Stimulated activated CD8-positive, alpha-beta memory T cell treated with anti-CD3 and anti-CD28 coated beads, Interleukin-15, amount 100 ng/mL, for 4 hours (primary cell): ENCODE measurements at places on chromosomes 3 and 15.
A peak's percentile ranks its signal among the peaks of the same experiment; 100 is the strongest.

GRCh38 chr3:55165278-55165677 lies 237.4 kb upstream of the LRTM1 start:
- DNase-seq, result no peak

DNA sequence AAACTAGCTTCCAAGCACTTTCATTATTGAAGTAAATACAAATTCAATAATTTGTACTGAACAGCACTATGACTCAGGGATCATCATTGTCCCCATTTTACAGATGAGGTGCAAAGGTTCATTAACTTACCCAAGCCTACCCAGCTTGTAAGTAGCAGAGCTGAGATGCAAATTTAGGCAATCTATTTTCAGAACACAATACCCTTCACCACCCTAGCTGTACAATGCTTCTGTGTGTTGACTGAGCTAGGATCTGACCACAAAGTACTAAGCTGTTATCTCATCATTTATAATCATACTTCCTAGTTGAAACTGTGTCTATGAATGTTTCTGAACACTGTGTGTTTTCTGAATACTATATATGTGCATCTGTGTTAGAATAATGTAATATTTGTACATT lies 3.2 kb upstream of the ILDR1 start:
- DNase-seq, result no peak

GRCh38 chr3:30135190-30135589 lies 471.2 kb upstream of the TGFBR2 start:
- DNase-seq, result no peak

- DNase-seq, result no peak
Measured at GRCh38 chr15:69340243-69340900, 41.7 kb downstream of the PAQR5 start.

- no peak for DNase-seq
Measured at GRCh38 chr3:194089357-194090177, 46.4 kb upstream of the HES1 start.

DNA sequence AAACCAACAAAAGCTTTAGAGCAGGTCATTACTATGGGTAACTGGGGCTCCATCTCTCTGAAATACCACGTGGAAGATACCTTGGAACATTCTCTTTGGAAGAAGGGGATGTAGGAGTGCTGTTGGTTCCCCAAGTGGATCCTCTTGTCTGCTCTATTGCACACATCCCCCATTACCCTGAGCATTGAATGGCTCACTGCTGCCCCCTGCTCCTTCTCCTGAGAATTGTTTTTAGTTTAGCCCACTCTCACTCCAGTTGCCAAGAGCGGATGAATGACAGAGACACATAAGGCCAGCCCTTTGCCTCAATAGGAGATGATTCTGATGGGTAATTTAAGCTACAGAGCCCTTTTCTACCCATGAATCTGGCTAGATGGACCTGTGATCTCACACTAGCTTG lies 135.6 kb upstream of the SUCLG2 start:
- DNase-seq, result peak; percentile 25

GRCh38 chr3:81651139-81651538 lies 110.3 kb downstream of the GBE1 start:
- DNase-seq, result no peak

- no peak for DNase-seq
Measured at GRCh38 chr3:22565393-22565792, 637.7 kb upstream of the UBE2E2 start.

DNA sequence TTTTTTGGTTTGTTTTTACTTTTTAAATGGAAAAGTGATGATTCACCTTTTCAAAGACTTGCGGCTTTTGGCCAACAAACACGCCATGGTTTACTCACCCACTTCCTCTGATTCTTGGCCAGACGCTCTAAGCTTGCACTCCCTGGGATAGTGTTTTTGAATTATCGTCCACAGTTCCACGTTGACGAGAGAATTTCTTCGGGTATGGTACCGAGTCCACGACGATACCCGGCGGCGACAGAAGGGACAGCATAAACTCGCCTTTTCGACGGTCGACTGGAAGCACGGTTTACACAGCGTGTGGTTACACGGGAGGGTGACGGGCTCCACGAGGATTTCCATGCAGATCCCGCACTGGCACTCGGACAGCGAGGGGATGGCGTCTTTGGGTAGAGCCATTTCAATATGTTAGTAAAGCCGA lies 783 bp downstream of the RNF168 start:
- peak; percentile 32 for DNase-seq
